GM12878 (cell line): ENCODE measurements at places on chromosomes 12 and 14.

- no peak for DNase-seq
Observed at GRCh38 chr14:98008381-98009113, 1211.4 kb downstream of the VRK1 start.

- DNase-seq = no peak
Observed at GRCh38 chr12:132483612-132484011, 6.3 kb upstream of the FBRSL1 start.

GRCh38 chr12:46224386-46224785, 44.5 kb downstream of the SLC38A1 start:
- DNase-seq = no peak

DNA sequence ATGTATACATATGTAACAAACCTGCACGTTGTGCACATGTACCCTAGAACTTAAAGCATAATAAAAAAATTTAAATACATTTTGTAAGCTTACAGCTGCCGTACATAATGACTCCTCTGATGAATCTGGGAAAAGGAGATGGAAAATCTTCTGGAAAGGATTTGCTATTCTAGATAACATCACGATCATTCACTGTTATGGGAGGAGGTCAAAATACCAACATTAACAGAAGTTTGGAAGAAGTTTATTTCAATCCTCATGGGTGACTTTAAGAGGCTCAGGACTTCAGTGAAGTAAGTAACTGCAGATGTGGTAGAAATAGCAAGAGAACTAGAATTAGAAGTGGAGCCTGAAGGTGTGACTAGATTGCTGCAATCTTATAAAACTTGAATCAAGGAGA, 172.2 kb downstream of the SLC16A7 start:
- DNase-seq = no peak

DNA sequence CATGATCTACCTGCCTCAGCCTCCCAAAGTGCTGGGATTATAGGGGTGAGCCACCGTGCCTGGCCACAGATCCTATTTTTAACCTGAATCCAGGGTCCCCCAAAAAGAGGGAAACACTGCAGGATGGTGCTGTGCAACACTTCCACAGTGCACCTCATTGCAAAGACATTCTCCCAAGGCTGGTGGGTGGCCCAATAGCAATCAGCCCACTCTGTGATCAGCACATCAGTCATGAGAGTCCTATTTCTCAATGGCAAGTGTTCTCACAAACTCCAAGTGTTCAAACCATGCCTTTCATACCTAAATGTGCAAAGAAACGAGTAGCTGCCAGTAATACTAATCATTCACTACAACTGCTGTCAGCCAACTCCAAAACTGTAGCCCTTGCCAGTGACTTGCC, 612.9 kb downstream of the CCER1 start:
- no peak for DNase-seq

GRCh38 chr14:101087614-101088394, 184.3 kb upstream of the RTL1 start:
- no peak for DNase-seq

DNA sequence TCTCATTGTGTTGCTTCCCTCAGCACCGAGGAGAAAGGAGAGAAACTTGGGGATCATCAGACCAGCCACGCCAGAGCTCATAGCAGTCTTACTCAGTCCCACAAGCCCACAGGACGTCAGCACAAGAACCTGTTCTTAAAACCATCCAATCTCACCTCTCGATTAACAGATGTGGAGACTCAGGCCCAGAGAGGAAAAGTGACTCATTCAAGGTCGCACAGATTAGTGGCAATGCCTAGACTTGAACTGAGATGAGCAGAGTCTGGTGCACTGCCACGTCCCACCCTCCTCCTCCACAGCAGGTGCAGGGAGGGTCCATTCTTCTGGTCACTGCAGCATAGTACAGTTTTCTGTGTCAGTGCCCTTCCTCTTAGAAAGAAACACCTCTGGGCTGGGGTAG, 154.9 kb upstream of the PZP start:
- DNase-seq = peak; percentile 57
